ENCODE measurements at places on chromosomes 12 and 14. TPM values are rescaled to one million over a fixed set of nuclear protein-coding genes. Genes with fewer than 3 reads are reported as not detected.

Gene BCL2L2
- total RNA-seq, result 37.5 TPM

Gene PZP
- total RNA-seq, result 0.36 TPM

Gene FBLN5
- 62.5 TPM for total RNA-seq

Gene ARHGAP9
- total RNA-seq, result 4.2 TPM

Gene REP15
- 5.5 TPM for total RNA-seq

Gene SIX1
- total RNA-seq, result not detected

Gene MOK
- 12.2 TPM for total RNA-seq

Gene SYNJ2BP
- total RNA-seq, result 67.6 TPM

Gene PLXNC1
- total RNA-seq, result 2.5 TPM

Gene LLPH
- 22.1 TPM for total RNA-seq

Gene PRH2
- total RNA-seq, result not detected

Gene PXN
- total RNA-seq, result 59.8 TPM

Gene RNASE3
- not detected for total RNA-seq

- no peak for DNase-seq
These were observed 154.8 kb downstream of the PRKCH start for GRCh38 chr14:61476105-61476753.

DNA sequence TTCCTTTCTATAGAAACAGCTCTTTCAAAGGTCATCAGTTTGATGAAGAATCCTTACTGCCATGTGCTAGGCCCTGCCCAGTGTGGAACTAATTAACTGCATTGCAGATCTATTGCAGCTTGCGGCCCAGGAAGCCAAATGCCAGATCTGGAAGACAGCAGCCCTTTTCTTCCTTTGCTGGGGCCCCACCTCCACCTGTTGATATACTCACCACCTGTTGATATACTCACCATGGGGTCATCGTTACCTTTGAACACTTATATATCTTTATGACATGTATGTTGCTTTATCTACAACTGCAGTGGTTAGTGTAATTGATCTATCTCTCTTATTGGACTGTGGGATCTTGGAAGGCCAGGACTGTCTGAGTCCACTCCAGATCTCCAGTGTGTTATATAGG, 292.5 kb downstream of the ATP23 start:
- no peak for DNase-seq

DNA sequence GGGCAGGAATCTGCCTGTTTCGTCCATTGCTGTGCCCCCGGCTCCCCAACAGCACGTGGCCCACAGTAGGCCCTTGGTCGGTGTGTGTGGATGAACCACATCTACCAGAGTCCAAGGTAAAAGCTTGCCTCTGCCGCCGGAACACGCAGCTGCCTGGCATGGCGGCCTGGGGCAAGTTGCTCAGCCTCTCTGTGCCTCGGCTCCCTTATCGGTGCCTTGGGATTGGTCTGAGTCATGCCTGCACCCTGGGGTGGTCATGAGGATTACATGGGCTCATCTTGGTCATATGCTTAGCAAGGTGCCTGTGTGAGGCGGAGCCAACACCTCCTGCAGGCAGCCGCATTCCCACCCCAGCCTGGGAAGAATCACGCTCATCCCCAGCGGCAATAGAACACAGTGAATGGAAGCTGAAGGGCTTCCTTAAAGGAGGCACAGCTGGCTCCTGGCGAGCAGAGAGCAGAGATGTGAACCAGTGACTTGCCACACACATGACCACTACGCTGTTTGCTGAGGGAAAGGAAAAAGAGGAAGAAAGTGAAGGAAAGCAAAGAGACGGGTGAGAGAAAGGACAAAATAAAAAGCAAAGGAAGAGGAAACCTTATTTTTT, 5.5 kb upstream of the SCARB1 start:
- DNase-seq, result peak; percentile 27

DNA sequence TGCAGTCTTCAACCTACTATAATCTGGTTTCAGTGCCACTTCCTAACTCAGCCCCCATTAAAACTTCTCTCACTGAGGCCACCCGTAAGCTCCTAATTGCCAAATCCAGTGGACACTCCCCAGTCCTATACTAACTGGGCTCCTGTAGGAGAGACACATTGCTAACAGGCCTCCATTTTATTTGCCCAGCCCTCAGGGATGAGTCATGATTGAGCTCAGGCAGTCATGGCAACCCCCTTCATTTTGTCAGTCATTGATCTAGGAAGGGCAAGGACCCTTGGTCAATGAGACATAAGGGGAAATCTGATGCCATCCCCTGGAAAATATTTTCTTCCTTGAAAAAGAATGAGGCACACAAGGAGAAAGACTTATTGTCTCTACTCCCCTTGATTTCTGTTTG, 70.1 kb upstream of the HIF1A start:
- DNase-seq, result no peak

- DNase-seq, result no peak
These were observed 126.0 kb upstream of the FRMD6 start for GRCh38 chr14:51525739-51526138.

- no peak for DNase-seq
These were observed 375.1 kb downstream of the BMP4 start for GRCh38 chr14:53581504-53581903.

DNA sequence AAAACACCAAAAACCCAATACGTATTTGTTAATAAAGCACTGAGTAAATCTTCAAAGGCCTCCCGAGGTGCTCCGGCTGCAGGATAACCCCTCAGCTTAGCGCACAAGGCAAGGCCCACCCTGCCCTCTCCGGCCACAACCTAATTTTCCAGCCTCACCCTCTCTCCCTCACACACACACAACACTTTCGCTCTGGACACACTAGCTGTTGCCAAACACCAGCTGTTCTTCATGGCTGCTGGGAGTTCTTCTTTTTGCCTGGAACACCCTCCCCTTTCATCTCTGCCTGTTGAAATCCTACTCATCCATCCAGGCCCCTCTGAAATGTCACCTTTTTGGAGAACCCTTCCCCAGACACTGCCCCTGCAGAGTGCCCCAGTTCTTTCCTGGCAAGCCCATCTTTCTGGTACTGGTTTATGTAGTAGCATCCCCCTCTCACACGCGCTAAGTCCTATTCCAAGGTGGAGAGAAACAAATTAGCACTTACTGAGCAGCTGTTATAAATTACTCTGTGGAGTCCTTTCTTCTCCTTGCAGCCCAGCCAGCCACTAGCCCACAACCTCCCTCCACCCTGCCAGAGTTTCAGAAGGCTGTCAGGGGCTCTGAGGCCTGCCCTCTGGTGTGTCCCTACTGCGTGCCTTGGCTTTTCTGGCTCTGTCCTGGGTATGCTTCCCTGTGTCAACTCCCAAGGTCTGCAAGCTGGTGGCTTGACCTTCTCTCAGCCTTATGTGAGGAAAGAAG, 805 bp upstream of the CRACR2A start:
- peak; percentile 41 for DNase-seq

DNA sequence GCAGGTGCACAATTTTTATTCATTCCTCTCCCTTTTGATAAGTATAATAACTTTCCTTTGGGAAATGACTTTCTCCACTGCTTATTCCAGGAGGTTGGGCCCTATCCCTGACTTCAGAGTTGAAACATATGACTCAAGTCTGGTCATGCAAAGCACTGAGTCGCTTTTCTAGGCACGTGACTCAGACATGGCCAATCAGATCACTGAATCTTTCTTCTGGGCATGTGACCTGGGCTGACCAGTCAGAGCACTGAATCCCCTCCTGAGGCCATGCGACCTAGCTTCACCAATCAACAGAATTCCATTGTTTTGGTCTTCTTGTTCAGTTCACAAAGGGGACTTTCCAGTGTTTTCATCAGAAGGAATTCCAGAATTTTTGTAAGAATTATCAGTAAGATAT, 377.1 kb upstream of the KITLG start:
- no peak for DNase-seq

- DNase-seq, result no peak
These were observed 10.0 kb upstream of the KRT86 start for GRCh38 chr12:52264435-52264825.

DNA sequence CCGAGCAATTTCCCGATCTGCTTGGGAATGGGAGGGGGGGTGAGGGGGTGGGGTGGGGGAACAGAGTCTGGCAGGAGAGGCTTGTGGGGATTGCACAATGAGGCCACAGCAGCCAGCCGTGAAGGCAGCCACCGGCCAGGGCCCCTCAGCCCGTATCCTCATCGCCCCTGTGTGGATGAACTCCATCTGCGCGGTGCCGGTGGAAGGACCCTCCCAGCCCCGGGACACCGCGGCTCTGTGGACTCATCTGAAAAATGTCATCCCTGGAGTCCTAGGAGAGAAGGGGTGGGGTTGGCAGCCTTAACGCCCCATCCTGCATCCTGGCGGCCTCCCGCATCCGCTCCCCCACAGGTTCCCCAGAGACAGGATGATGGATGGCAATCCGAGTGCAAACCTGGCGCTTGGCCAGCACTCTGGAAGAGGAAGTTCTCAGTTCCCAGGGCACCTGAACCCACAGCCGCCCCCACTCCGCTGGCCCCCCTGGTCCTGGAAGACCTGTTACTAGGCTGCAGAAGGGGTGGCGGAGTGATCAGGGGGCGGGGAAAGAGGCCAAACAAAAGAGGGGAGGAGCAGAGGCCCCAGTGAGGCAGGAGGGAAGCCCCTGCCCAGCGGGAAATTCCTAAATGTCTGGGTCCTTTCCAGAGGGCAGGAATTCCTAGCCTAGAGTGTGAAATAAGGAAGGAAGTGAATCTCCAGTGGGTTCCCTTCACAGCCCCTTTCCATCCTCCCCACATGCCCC, 1.2 kb upstream of the TNFAIP2 start:
- DNase-seq, result peak; percentile 91

DNA sequence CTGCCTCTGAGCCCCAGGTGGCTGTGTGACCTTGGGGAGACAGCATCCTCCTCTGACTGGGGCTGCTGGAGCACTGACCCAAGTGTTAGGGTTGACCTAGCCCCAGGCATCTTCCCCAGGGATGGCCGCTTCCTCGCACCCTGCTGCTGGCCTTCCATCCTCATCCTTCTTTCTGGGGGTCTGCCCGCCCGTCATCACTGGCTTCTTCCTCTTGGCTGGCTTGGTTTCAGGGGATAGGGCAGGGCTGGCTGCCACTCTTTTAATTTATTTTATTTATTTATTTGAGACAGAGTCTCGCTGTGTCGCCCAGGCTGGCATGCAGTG, 3.5 kb downstream of the TEDC1 start:
- DNase-seq, result no peak

GRCh38 chr12:55172686-55173085, 46.5 kb downstream of the OR9K2 start:
- no peak for DNase-seq

DNA sequence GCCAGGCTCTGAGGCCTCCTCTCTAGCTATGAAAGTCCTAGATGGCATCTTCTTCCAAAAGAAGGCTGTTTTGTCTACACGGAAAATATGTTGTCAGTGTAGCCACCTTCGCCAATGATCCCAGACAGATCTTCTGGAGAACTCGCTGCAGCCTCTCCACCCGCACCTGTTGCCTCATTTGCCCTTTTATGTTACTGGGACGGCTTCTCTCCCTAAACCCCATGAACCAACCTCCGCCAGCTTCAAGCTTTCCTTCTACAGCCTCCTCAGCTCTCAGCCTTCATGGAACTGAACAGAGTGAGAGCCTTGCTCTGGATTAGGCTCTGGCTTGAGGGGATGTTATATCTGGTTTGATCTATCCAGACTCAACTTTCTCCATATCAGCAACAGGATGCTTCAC, 10.8 kb downstream of the P2RX2 start:
- no peak for DNase-seq

DNA sequence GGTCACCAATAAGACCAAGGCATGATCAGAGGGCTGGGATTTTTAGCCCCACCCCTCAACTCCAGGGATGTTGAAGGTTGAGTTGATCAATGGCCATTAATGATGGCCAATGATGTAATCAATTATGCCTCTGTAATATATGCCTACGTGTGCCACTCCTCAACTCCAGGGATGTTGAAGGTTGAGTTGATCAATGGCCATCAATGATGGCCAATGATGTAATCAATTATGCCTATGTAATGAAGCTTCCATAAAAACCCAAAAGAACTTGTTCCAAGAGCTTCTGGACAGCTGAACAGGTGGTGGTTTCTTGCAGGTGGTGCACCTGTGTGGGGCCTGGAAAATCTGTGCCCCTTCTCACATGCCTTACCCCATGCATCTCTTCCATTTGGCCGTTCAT, 33.2 kb downstream of the KLRG1 start:
- no peak for DNase-seq

- DNase-seq, result peak; percentile 44
These were observed at the start of gene BDKRB2 for GRCh38 chr14:96204151-96205058. Gene BDKRB2 (plus strand): TSS chr14:96204839. CDS start chr14:96237108, 32,269 bp downstream.

- no peak for DNase-seq
These were observed 179.1 kb downstream of the PHETA1 start for GRCh38 chr12:111189792-111190191.

DNA sequence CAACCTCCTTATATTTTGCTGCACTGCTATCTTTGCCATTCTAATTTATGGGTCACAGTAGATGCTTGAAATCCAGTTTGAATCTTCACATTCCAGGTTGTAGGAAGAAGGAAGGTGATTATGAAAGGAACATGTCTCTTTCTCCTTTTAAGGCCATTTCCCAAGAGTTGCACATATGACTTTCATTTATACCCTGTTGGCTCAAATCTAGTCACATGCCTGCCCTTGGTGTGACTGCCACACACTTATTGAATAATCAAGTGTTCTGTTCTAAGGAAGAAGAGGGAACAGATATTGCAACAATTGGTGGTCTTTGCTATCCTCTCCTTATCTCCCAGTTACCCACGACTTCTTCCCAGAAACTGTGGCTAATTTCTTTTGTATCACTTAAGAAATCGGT, 404.3 kb downstream of the TMEM117 start:
- no peak for DNase-seq

GRCh38 chr14:104101086-104101621, 15.7 kb downstream of the ASPG start:
- peak; percentile 8 for DNase-seq

DNA sequence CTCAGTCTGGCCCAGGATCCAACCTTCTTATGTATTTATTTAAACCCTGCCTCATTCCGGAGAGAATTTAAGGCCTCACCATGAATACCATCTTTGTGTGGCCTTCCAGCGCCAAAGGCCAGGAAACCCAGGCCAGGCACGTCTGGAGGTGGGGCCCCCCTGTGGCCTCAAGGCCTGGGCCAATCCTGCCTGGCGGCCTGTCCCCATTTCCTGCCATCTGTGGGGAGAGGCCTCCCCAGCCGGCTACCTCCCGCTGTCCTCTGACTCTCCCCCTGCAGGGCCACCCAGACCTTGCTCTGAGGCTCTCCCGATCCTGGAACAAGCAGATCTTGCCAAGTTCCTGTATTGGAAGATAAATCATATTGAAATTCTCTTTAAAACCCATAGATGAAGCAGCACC, 37.4 kb upstream of the MEG3 start:
- no peak for DNase-seq

GRCh38 chr12:19095331-19095730, 34.2 kb upstream of the PLEKHA5 start:
- DNase-seq, result no peak

DNA sequence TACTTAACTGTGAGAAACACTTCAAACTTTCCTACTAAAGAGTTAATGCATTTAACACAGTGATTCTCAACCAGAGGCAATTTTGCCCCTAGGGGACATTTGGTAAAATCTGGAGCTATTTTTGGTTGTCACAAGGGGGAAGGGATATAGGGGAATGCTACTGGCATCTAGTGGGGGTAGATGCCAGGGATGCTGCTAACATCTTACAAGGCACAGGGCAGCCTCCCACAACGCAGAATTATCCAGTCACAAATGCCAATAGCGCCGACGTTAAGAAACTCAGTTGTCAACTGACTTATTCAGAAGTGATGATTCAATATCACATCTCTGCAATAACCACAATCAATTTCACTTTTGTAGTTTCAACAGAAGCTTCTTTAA, 2.0 kb downstream of the EEA1 start:
- no peak for DNase-seq

GRCh38 chr12:51836041-51836826, 12.3 kb downstream of the FIGNL2 start:
- no peak for DNase-seq

GRCh38 chr14:30252151-30252550, 306.8 kb upstream of the G2E3 start:
- no peak for DNase-seq

- no peak for DNase-seq
These were observed 713 bp upstream of the FBXL14 start for GRCh38 chr12:1595026-1595561.

Measured in left ventricle myocardium inferior (tissue), 1 donor.